ENCODE measurements at places on chromosomes 1 and 21.
A peak's percentile ranks its signal among the peaks of the same experiment; 100 is the strongest.

DNA sequence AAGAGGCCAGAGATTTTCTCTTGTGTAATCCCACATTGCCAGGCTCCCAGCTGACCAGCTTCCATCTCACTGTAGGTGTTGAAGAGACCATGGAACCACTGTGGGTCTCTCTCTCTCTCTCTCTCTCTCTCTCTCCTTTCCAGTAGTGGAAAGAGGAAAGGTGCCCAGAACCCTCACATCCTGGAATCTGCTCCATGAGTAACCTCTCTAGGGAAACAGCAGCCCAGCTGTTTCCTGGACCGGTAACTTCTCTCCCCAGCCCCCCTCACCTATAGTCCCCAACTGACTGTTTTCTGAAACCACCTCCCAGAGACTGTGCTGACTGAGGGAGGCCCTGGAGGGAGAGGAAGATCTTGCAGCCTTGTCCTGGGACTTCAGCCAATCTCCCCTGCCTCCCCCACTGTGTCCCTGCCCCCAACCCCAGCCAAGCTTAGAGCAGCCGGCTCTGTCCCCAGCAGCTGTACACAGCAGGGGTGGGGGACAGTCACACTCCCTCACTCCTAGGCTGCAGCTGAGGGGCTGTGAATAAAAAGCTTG is 20.6 kb upstream of the SLC45A3 start:
- DNase-seq, result no peak

GRCh38 chr1:172909606-172910326 is 141.0 kb downstream of the TNFSF18 start:
- no peak for DNase-seq

GRCh38 chr1:203754455-203754864 is 10.5 kb upstream of the LAX1 start:
- DNase-seq, result no peak

- no peak for DNase-seq
Observed at GRCh38 chr1:156698995-156699394, 6.4 kb downstream of the CRABP2 start.

DNA sequence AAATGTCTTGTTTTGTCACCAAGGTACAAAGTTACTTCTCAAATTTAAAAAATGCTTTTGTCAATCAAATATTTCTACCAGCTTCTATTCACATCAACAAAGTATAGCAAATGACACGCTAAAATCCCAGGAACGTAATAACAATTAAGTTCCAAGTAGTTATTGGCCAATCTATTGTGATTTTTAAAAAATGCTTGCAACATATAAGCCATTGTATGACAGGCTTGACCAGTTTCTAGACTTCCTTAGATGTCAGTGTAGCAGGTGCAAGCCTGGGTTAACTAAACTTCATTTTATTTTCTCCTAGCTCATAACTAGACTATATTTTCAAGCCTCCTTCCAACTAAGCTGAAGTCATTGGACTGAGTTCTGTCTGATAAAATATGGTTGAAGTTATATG is 494.5 kb upstream of the PKN2 start:
- DNase-seq, result no peak

GRCh38 chr1:222521299-222522104 is 26.4 kb downstream of the HHIPL2 start:
- no peak for DNase-seq

DNA sequence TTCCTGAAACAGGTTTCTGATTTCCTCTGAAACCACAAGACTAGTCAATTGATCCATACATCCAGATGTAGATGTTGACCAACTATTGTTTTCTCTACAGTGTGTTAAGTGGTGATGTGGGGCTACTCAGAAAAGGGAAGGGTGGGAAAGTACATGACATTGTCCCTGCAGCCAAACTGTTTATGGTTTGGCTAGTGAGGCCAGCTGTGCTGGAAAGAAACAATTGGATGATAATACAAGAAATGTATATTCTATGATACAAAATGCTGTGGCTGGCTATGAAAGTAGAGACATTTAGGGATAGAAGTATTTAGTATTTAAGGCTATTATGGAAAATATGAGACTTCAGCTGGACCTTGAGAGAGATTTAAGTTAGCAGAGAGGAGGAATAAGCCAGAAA is 244.5 kb downstream of the ADGRL2 start:
- no peak for DNase-seq

GRCh38 chr1:179091691-179092165 is 9.9 kb downstream of the TOR3A start:
- no peak for DNase-seq

- DNase-seq, result no peak
Observed at GRCh38 chr1:171351961-171352360, 38.0 kb downstream of the FMO4 start.

DNA sequence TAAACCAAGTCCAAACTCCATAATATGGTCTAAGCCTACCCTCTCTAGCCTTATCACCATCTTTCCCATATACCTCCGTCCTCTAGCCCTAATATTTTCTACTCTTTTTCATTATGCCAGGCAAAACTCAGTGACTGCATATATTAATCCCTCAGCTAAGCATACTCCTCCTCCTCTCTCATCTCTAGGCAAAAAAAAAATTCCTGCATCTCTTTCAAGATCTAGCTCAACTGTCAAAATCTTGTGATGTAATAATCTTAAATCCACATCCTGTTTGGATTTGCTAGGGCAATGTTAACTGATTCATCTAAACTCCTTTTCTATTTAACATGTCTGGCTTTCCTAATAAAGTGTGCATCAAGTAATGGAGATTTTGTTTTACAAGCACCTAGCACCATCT is 20.4 kb downstream of the PRPF38A start:
- no peak for DNase-seq

GRCh38 chr1:228075801-228076271 is 6.7 kb upstream of the ARF1 start:
- DNase-seq, result no peak

GRCh38 chr1:203278082-203278884 is 27.0 kb upstream of the BTG2 start:
- DNase-seq, result no peak

- DNase-seq, result peak; percentile 26
Observed at GRCh38 chr1:33298623-33299277, 22.1 kb downstream of the A3GALT2 start.

DNA sequence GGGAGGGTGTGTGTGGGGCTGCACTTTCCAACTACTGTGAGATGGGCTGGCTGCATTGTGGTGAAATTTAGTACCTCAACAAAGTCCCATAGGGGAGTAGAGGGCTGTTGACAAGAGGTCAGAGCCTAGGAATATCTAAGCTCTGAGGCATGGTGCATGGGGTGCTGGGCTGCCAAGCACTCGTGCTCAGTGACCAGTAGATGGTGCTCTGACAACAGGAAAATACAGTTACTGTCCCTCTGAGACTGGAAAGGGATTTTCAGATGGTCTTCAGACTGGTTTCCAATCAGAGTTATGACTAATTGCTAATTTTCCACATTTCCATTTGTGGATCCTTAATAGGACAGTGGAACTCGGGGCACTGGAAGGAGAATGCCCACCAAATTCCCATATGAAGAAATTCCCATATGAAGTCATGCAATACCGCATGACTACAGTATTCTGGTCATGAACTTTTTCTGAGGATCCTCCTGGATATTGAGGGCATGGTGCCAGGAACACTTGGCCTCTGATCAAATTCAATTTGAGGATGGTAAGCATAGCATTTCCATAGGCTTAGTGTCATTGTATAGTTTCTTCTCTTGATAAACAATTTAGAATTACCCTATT is 4.1 kb upstream of the CACNA1E start:
- DNase-seq, result no peak

Data from stimulated activated CD4-positive, alpha-beta T cell treated with anti-CD3 and anti-CD28 coated beads, TNF-alpha, amount 100 ng/mL, for 4 hours (primary cell).